ENCODE measurements at places on chromosomes 4 and X.
A peak's percentile ranks its signal among the peaks of the same experiment; 100 is the strongest.

GRCh38 chr4:2354118-2354517 is 64.3 kb downstream of the ZFYVE28 start:
- DNase-seq: no peak

- no peak for DNase-seq
Observed at GRCh38 chrX:57655065-57655464, 25.0 kb downstream of the NLRP2B start.

GRCh38 chrX:63050225-63050624 is 300.9 kb downstream of the SPIN4 start:
- no peak for DNase-seq

- DNase-seq: no peak
Observed at GRCh38 chr4:183173580-183174526, 74.8 kb downstream of the WWC2 start.

- DNase-seq: no peak
Observed at GRCh38 chrX:108696690-108697089, 39.7 kb downstream of the IRS4 start.

DNA sequence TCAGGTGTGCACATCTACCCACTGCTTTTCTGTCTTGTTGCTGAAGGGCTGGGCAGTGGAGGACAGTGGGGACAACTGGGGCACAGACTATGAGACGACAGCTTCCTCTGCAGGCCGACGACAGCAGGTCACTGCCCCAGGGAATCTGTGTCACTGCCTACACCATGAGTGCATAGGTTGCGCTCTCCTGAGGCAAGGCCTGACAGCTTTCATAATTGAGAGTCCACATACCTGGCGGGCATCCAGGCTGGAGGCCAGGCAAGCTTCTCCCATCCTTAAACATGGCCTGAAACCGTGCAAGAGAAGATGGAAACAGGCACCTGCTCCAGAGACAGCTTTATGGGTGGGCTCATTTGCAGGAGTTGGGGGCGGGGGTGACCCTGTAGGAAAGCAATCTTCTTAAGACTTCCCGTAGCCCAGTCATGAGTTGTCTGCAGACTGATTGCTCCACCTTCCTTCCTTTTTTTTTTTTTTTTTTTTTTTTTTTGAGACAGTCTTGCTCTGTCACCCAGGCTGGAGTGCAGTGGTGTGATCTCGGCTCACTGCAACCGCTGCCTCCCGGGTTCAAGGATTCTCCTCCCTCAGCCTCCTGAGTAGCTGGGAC is 2.9 kb downstream of the ANOS1 start:
- no peak for DNase-seq

DNA sequence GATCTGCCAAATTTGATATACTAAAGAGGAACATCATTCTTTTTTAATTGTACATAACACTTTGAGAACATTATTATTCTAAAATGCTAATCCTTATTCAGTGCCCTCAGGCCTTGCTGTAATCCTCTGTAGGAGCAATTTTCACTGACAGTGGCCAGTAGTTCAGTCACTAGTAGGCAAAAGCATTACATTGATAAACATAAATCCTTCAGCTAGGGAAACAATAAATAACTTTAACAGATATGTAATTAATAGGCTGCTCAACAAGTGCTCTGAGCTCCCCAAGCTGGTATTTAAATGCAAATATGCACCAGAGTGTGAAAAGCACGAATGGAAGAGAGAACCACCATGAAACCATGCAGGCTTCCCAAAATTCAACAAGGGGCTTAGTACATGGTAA is 77.7 kb upstream of the FAM47C start:
- DNase-seq: no peak

GRCh38 chr4:186932631-186933187 is 209.1 kb upstream of the FAT1 start:
- DNase-seq: no peak

- no peak for DNase-seq
Observed at GRCh38 chrX:1455948-1456280, 3.2 kb upstream of the ASMTL start.

DNA sequence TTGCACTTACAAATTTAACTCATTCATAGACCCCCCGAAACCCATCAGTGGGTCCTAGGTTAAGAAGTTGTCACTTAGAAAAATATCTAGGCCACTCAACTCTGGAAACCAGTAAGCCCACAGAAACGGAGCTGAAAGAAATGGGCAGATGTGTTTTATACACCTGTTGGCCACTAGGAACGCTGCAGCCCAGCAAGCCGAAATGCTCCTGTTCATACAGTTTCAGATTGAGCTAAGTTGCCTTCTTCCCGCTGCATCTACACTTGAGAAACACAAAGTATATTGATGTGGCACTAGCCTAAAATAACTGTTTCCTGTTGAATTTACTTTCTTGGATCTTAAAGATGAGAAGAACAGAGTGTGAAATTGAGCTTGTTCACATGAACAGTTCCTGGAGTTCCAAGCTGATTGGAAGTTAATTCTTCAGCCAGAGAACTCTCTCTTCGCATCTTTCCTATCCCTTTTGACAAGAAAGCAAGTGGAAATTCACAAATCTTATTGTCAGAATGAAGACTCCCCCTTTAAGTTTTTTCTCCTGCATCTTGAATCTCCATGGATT is 174.1 kb downstream of the RBMX2 start:
- DNase-seq: peak; percentile 4

DNA sequence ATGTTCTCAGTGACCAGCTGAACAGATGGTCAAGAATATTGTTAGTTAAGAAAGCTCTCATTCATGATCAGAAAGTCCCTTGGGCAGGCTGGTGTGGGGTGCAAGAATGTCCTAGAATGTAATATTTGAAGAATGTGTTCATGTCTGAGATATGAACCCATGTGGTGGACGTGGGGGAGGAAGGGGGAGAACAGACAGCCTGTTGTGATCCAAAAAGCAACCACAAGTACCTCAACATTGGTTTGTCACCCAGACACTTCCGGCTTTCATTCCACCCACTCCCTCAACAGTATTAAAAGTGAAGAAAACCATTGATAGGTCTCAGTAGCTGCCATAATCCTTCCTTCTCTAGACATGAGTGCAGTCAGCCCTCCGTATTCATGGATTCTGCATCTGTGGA is 82.2 kb downstream of the MAML3 start:
- peak; percentile 43 for DNase-seq

- DNase-seq: no peak
Observed at GRCh38 chr4:155616117-155616516, 50.5 kb upstream of the GUCY1A1 start.

GRCh38 chr4:42436928-42437565 is 39.8 kb downstream of the SHISA3 start:
- DNase-seq: no peak

DNA sequence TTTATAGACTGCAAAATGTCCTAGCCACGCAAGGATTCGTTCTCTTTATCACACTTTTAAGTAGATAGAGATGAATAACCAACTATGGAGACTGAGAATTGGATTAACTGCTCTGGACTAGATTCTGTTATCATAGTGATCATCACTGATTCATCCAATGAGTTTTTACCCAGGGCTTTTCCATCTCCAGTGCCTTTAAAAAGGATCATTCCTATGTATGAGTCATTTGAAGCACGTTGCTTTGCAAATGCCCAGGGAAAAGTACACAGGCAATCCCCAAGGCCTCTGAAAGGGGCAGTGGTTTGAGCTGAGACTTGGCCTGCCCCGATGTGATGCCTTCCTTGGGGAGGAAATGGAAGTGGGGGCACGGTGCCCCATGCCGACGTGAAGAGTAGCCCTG is 122.7 kb upstream of the PSAPL1 start:
- DNase-seq: no peak

DNA sequence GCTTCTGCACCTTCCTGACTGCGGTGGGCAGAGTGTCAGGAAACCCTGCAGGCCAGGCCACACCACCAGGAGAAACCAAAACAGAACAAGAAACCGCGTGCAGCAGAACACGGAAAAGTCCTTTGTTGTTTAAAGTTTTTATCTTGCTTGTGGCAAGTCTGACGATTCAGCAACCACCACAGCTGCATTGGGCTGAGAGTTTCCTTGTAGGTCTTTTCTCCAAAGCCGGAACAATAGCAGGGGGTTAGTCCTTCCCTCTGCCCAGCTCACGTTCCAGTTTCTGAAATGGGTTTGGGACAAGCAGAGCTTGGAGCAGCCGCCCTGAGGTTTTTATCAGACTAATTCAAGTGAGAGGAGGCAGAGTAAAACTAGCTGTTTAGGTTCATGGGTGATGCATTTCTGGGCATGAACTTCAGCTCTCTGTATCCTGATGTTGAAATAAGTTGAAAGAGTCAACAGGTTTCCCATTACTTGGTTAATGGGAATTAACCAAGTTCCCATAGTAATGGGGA is 216.9 kb downstream of the PTTG2 start:
- DNase-seq: peak; percentile 14

- DNase-seq: no peak
Observed at GRCh38 chr4:165915215-165915614, 42.2 kb downstream of the TLL1 start.

DNA sequence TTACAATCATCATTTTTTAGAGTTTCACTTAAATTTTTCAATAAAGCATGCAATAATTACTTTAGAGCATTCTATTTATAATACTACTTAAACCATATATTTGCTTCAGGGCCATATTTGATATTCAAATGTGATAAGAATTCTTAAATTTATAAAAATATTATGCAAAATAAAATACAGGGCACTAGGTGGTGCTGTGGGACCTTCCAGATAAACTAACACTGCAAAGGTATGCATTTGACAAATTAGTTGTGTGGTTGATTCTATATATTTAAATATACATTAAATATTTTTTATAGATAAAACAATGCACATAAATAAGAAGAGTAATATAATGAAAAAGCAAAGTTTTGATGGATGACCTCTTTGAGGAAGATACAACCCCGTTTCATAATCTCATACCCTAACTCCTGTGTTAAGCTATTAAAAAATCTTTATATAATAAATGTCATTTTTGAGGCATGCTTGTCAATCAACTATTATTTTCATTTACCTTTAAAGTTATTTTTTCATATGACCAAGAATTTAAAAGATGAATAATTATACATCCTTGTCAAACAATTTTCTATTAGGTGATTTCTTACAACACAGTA is 128.4 kb downstream of the REELD1 start:
- DNase-seq: no peak

GRCh38 chr4:168432419-168433146 is 47.7 kb downstream of the DDX60L start:
- no peak for DNase-seq

DNA sequence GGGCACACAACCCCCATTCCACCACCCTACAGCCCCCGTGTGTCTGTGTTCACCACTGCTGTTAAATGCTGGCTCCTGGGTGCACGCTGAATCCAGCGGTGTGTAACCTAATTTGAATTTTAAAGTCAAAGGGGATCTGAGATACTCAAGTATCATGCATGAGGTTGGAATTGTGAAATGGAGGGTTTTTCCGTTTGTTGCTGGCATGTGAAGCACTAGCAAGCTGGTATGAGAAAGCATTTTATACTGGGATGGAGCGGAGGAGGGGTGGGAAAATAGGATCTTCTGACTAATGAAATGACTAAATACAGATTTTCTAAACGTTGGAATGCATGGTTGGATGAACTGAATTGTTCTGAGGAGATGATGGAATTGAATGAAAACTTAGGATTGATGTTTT is 36.9 kb upstream of the FAT1 start:
- no peak for DNase-seq

- DNase-seq: no peak
Observed at GRCh38 chr4:114282937-114283336, 303.5 kb upstream of the ARSJ start.

DNA sequence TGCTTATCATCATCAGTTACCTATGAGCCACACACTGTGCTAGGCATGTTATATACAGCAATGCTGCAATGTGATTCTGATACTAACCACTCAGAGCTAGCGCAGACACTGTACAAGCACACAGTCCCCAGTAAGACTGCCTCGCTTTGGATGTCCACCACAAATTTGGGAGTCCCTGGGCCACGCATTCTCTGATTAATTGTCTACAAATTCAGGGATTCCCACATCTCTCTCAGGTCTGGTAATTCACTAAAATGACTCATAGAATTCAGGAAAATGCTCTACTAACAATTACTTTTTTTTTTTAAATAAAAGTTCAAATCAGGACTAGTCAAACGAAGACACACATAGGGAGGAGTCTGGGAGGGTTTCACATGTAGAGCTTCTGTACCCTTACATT is 652.1 kb upstream of the AADAT start:
- no peak for DNase-seq

- peak; percentile 17 for DNase-seq
Observed at GRCh38 chrX:13506574-13506973, 62.8 kb upstream of the EGFL6 start.

DNA sequence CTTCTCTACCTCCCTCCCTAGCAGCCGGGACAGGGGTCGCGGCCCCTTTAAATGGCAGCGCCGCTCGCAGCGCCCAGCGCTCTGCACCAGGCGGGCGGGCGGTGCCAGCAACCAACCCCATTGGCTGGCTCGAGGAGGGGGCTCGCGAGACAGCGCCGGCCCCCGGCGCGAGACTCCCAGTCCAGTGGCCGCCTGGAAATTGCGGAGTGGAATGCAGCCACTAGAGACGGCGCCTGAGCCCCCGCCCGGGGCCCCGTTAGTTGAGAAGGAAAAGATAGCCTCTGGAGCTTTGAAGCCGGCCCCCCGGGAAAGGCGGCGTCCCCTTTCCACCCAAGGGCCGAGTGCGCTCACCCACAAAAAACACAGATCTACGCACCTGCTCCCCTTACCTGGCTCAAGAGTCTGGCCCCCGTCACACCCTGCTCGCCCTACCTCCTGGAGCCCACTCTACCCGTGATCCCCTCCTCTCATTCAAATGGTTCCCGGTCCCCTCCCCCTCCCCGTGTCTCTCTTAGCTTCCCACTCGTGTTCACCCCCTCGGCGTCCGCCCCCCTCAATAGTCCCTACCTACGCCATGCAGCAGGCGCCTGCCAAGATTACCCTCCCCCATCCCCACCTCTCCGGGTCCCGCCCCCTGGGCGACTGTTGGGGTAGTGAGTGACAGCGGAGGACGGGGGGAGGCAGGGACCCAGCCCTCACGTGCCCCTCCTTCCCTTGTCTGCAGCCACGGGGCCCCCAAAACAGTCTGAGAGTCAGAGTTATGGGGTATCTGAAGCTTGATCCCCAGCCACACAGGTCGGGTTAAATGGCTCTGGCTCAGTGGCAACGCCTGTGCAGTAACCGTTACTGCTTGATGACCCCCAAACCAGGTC is at the start of gene ZMYM3:
ZMYM3 (minus strand) TSS at position 49 of the 872 bp plus-strand sequence. CDS start 885 bp downstream, outside the sequence.
- peak; percentile 64 for DNase-seq

DNA sequence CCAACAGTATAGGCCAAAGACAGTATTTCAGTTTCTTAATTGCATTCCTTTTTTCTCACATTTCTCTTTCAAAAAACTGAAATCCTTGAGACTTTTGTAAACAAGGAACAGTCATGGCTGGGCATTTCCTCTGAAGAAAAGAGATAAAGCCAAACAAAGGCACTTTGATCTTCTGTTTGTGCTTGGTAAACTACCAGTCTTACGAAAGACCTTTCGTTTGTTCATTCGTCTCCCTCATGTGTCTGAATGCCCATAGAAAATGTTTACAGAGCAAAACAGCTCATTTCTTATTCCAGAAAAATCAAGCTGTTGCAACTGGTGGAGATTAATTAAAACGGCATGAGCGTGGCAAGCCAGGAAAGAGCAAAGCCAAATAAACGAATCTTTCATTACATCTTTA is 178.0 kb downstream of the GASK1B start:
- DNase-seq: no peak

- no peak for DNase-seq
Observed at GRCh38 chr4:153529646-153530045, 63.5 kb downstream of the TMEM131L start.
